Bronchial smooth muscle cell (primary cell): ENCODE measurements at places on chromosomes 1 and 21. TPM values are rescaled to one million over a fixed set of nuclear protein-coding genes. Genes with fewer than 3 reads are reported as not detected.

The DPT gene
- 0.32 and 0.86 TPM in 2 replicates for total RNA-seq

The TNNI3K gene
- 1.5 and 3.9 TPM in 2 replicates for total RNA-seq

The VAMP3 gene
- 58.6 and 76.8 TPM in 2 replicates for total RNA-seq

The FAM78B gene
- total RNA-seq = 0.26 and 0.32 TPM in 2 replicates

The NUDT17 gene
- 1.6 and 2.4 TPM in 2 replicates for total RNA-seq

The RBBP5 gene
- total RNA-seq = 11.9 and 13.7 TPM in 2 replicates

The UTS2 gene
- 0.95 TPM in 1 of 2 replicates, not detected in the other for total RNA-seq

The SHISA4 gene
- total RNA-seq = 10.1 and 14.3 TPM in 2 replicates

The MTARC2 gene
- 2.4 and 5.3 TPM in 2 replicates for total RNA-seq

The IL10 gene
- total RNA-seq = not detected in 2 replicates

The BTG2 gene
- total RNA-seq = 13.4 and 21.8 TPM in 2 replicates

The CYP4X1 gene
- total RNA-seq = not detected in 2 replicates

The CHRM3 gene
- under 0.01 TPM in 2 replicates for total RNA-seq

The SPATA6 gene
- 5.3 and 7.9 TPM in 2 replicates for total RNA-seq

The TFF3 gene
- 0.94 and 0.95 TPM in 2 replicates for total RNA-seq

The TBX15 gene
- 0.26 TPM in 1 of 2 replicates, not detected in the other for total RNA-seq

The SLC66A1 gene
- 14.6 and 15.4 TPM in 2 replicates for total RNA-seq

The WDR26 gene
- total RNA-seq = 59.9 and 69.7 TPM in 2 replicates

The BATF3 gene
- 0.26 and 0.47 TPM in 2 replicates for total RNA-seq

The ZBTB8B gene
- total RNA-seq = under 0.01 TPM in 2 replicates

The TLR5 gene
- total RNA-seq = under 0.01 TPM in 1 of 2 replicates, not detected in the other

The CLDN14 gene
- not detected in 2 replicates for total RNA-seq

The CD1D gene
- total RNA-seq = 0.09 and 0.32 TPM in 2 replicates

The CCDC190 gene
- total RNA-seq = 0.26 TPM in 1 of 2 replicates, not detected in the other

The PODN gene
- 51.2 and 60.4 TPM in 2 replicates for total RNA-seq

The GSTM3 gene
- 153 and 159 TPM in 2 replicates for total RNA-seq
